Fibroblast of mammary gland (primary cell): ENCODE measurements at places on chromosomes 2 and 18.

DNA sequence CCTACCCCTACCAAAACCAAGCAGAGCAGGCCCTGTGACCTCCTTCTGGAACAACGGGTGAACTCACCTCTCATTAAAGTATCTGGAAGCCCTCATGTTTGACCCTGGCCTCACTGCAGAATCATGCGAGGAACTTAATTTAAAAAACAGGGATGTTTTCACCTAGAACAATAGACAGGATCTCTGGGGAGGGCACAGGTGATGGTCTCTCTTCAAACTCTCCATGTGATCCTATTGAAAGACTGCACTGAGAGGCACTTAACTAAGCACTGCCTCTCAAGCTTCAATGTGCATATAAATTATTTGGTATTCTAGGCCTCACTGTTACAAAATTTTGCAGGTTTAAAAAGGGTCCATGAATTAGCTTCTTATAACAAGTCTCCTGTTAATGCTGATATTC, 7.5 kb downstream of the ZNF519 start:
- DNase-seq: no peak

DNA sequence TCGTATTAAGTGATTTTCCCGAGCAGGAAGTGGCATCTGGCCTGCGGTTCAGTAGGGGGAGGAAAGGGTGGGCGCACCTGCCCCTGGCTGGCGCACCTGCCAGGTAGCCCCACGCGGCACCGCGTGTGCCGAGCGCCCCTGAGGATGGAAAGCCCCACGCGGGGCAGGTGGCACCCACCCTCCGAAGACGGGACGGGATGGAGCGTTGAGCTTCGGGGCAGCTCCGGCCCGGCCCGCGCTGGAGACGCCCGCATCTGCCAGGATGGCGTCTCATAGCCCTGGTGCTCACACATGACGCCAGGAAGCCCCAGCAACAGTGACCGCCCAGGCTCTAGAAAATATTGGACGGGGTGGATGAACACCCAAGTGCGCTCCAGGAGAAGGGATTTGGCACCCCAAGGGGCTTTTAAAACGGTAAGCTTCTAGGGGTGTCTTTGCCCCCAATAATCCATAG, 2.5 kb upstream of the NFATC1 start:
- DNase-seq: no peak

GRCh38 chr18:23406271-23406787, 46.8 kb upstream of the RIOK3 start:
- DNase-seq: no peak

DNA sequence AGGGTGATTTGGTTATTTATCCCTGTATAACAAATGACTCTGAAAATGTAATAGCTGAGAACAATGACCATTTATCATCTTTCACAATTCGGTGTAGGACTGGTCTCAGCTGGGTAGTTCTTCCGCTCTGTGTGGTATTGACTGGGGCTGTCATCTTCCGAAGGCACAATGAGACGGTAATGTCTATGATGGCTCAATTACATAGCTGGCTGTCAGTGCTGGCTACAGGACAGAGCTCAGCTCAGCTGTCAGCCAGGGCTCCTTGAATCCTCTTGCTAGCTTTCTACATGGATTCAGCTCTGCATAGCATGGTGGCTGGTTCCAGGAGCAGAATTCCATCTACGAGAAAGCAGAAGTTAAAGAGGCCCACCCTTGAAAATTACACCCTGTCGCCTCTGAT, 483.8 kb downstream of the TDRD15 start:
- DNase-seq: no peak

DNA sequence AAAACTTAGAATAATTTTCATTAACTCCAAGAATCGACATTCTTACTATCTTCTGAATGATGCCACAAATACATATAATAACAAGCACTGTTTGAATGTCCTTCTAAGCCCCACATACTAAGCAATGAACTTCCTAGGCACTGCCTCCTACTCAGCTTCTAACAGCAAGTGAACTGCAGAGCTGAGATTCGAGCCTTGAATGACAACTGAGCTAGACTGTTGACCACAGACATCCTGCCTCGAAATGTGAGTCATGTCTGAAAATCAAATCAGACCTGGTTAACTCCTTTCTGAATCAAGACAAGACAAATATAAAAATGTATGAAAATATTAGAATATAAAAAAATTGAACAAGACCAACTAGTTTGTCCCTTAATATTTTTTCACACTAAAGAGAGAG, 108.1 kb downstream of the MYT1L start:
- no peak for DNase-seq

DNA sequence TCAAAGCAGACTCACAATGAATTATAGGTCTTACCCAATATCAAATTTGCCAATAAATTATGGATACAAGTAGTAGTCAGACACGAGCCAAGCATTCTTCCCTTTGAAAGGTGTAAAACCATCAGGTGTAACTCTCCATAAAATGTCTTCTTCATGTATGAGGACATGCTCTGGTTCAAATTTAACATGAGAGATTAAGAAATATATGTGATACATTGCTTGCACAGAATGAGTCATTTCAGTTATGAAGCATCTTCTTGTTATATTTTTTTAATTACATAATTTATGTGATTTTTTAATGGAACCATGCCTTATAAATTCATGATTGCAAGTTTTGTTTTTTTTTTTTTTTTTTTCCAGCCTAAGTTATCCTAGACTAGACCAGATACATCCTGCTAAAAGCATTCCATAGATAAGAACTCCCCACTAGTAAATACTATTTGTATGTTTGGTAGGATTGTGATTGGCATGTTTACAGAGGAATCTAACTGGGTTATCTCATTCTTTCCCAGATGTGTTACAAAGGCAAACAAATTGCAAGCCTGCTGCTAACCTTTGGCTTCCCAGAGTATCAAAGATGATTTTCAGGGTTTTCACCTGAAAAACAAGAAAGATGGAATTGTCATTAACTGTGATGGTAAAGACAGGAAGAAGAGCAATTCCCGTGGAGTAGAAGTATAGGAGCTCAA, 621.9 kb downstream of the XIRP2 start:
- DNase-seq: peak; percentile 45

GRCh38 chr18:74695170-74695569, 97.5 kb downstream of the ZNF407 start:
- DNase-seq: no peak

GRCh38 chr2:110934948-110935347, 185.8 kb upstream of the BCL2L11 start:
- no peak for DNase-seq

- DNase-seq: peak; percentile 9
Observed at GRCh38 chr2:14540015-14540414, 92.5 kb upstream of the LRATD1 start.

DNA sequence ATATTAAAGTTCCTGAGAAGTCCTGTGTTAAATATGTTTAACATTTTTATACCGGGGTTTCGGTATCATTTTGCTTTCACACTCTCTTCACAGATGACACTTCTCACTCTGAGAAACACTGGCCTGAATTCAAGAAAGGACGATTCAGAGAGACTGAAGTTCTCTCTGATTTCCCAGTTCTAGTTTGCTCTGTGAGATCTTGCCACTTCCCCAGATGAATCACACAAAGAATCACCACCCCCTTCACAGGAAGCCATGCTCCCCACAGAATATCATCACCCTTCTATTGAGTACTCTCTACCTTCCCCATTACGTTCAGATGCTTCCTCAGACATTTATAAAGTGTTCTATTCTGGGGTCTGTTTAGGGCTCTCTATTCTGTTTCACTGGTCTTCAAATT, 16.1 kb upstream of the CD207 start:
- DNase-seq: peak; percentile 14

DNA sequence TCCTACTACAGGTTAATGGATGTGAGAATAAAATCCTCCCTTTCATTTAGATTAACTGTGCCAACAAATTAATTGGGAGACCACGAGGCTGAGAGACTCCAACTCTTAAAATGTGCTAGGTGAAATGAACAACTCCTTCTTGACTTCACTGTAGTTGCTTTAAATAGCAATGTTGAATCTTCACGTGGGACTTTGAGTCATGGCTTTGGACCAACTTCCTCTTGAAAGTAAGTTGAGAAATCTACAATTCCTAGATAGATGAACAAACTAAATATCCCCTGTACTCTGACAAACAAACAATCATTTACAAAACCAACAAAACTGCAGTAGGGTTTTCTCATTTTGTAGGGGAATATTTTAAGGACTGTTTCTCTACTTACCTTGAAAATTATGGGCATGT, 291.9 kb upstream of the SPRED2 start:
- DNase-seq: no peak

GRCh38 chr2:47109680-47110079, 45.4 kb downstream of the STPG4 start:
- DNase-seq: no peak

DNA sequence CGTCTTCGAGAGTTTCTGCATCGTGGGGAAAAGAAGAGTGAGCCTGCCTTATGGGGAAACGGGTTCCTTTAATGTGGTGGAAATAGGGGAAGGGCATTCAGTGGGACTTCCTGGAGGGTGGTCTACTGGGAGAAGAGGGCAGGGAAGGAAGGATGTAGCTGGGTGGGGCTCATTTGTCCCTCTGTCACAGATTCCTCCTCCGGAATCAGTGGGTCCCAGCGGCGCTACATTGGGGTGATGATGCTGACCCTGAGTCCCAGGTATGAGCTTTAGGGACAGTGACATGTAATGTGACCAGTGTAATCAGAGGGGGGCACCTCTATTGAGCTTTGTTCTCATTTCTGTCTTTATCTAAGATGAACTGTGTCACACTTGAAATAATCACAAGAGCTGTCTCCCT, 1.9 kb downstream of the HTRA2 start:
- no peak for DNase-seq

DNA sequence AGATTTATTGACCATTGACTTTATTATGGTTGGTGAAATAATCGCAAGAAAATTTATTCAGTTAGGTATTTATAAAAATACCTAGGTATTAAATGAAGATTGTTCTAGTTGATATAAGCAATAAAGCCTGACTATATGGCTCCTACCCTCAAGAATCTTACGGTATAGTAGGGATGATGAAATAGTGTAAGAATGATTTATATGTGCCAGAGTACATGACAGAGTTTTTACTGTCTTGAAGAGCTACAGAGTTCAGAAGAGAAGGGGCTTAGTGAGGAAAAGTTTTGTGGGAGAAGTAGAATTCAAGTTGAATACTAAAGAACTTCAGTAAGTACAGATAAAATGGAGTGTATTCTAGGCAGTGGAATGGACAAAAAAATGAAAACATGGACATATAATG, 9.7 kb downstream of the CREB1 start:
- DNase-seq: no peak
